ENCODE measurements at places on chromosomes 2 and 18.
A peak's percentile ranks its signal among the peaks of the same experiment; 100 is the strongest.

DNA sequence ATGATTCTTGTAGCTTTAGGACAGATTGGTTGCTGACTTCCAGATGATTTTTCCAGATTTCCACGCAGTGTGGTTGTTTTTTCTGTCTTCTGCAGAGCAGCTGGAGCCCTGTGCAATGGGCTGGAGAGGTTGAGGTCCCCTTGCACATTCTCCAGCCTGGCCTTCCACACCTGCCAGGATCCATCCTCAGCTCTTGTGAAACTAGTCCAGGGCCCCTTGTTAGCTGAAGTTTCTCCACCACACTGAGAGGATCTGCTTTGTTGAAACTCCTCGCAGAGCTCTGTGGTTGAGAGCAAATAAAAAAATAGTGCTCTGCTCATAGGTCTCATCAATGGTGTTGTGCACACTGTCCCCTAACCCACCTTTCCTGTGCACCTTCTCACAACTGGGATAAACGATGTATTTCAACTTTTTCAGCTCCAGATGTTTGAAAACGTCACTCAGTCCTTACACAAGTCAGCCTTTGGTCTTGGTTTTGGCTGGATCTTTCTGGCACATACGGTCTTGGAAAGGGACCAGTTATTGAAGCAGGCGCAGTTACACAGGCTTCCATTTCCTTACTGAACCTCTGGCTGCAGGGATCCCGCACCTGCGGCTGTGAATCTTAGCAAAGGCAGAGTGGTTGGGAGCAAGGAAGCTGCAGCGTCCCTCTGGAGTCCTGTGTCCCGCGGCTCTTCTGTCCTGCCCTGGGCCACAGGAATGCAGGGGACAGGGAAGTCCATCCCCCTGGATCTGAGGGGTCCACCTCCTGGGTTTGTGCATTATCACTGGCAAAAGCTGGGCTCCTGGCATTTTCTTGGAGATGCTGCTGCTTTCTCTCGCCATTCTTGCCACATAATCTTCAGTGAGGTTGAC lies 272.0 kb upstream of the DSEL start:
- DNase-seq: no peak

- no peak for DNase-seq
Measured at GRCh38 chr2:240577281-240578109, 9.0 kb upstream of the CAPN10 start.

DNA sequence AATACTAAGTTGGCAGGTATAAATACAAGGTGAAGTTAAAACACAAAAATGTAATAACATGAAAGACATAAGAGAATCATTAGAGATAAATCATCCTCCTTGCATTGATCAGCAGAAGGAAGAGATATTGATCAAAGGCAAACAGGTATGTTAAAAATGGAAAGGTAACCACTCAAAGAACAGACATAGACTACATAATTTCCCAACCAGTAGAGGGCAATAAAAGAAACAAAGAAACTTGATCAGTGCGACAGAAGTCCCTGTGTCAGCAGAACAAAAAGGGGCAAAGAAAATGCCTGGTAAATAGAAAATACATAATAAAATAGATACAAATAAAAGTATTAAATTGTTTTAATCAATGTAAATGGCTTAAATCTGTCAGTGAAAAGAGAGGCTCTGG lies 53.6 kb downstream of the FAM228A start:
- DNase-seq: no peak

GRCh38 chr18:63817441-63818051 lies 42.3 kb downstream of the SERPINB7 start:
- DNase-seq: peak; percentile 44

- peak; percentile 97 for DNase-seq
Measured at GRCh38 chr18:9743200-9744016, 35.3 kb downstream of the RAB31 start.

DNA sequence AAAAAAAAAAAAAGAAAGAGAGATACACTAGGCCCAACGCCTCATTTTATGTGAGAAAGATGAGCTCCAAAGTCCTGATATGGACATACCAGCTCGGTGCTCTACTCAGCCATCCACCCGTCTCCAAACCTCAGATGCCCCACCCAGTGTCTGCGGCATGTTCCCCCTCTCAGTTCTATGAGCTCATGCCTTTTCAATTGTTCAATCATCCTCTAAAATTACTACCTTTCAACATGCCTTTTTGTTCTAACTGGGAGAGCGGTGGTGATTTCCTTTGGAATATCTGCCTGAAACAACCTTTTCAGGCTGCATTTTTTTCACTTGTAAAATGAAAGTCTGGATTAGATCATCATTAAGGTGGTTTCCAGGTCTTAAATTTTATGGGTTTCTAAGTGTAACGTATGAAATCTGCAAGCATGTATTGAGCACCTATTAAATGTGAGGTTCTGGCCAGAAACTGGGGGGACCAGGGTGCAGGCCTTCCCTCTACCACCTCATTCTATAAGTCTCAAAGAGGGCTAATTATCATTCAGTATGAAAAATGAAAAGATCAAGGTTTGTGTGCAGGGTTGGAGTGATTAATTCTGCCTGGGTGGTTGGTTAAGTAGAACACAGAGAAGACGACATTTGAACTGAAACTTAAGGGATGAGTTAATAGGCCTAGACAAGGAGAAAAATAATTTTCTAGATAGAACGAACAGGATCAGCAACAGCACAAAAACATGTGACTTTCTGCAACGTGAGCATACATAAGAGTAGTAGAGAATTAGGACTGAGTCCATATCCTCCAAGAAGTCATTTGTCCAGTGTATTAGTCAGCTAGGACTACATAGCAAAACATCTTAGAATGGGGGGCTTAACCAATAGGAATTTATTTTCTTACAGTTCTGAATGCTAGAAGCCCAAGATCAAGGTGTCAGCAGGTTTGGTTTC lies 87.4 kb upstream of the GLS start:
- no peak for DNase-seq

GRCh38 chr2:11074246-11074820 lies 80.9 kb upstream of the SLC66A3 start:
- DNase-seq: no peak

- no peak for DNase-seq
Measured at GRCh38 chr2:72097276-72097675, 50.4 kb downstream of the CYP26B1 start.
